Right renal cortex interstitium (tissue), 3 donors: ENCODE measurements at places on chromosomes 12 and 14. TPM values are rescaled to one million over a fixed set of nuclear protein-coding genes. Genes with fewer than 3 reads are reported as not detected.

RAN gene
- 798 TPM for polyA plus RNA-seq

SOX5 gene
- polyA plus RNA-seq = 7.5 TPM

LGMN gene
- 136 TPM for polyA plus RNA-seq

- DNase-seq = no peak
Measured at GRCh38 chr12:122523846-122524718, 2.7 kb downstream of the RSRC2 start.

GRCh38 chr14:53151523-53152183 is 1.5 kb downstream of the DDHD1 start:
- DNase-seq = peak; percentile 33
